Activated naive CD4-positive, alpha-beta T cell treated with anti-CD3 and anti-CD28 coated beads, Interleukin-2, amount 10 ng/mL, durations not matched to agents 5 hours and 36 hours (primary cell): ENCODE measurements at places on chromosomes 16 and 17. TPM values are rescaled to one million over a fixed set of nuclear protein-coding genes. Genes with fewer than 3 reads are reported as not detected.

Gene CCNF
- total RNA-seq = 61.7 TPM

Gene MFSD6L
- 0.55 TPM for total RNA-seq

Gene EPX
- not detected for total RNA-seq

Gene OR1A1
- total RNA-seq = not detected

Gene ODAD4
- 0.89 TPM for total RNA-seq

Gene SLFN12L
- 95.3 TPM for total RNA-seq
